Lung (tissue), 17 donors: ENCODE measurements at places on chromosomes 6 and 20. TPM values are rescaled to one million over a fixed set of nuclear protein-coding genes. Genes with fewer than 3 reads are reported as not detected.

The TMC2 gene
- 0.31 TPM for total RNA-seq

The ZNF334 gene
- 25.3 TPM for total RNA-seq

The NKAIN4 gene
- not detected for total RNA-seq

The POPDC3 gene
- 0.18 TPM for total RNA-seq

The KCNK16 gene
- total RNA-seq, result not detected

The NOX3 gene
- not detected for total RNA-seq

- H3K27me3 ChIP-seq, result no peaks in the 10 kb centered on the region
- H3K4me1 ChIP-seq, result peaks cover 4% of the 10 kb centered on the region
- no peak overlapping the region for H3K27ac ChIP-seq
These were observed 9.6 kb downstream of the ZBTB2 start for GRCh38 chr6:151381722-151382121.

GRCh38 chr6:5866547-5867051 is 140.1 kb downstream of the NRN1 start:
- no peaks in the 10 kb centered on the region for H3K36me3 ChIP-seq
- H3K27ac ChIP-seq, result no peak overlapping the region
- peak; percentile 49 for DNase-seq
- H3K4me1 ChIP-seq, result no peaks in the 10 kb centered on the region
- H3K4me3 ChIP-seq, result no peak overlapping the region

- no peak overlapping the region for H3K27ac ChIP-seq
- H3K36me3 ChIP-seq, result no peaks in the 10 kb centered on the region
- DNase-seq, result no peak
These were observed 17.5 kb upstream of the DSP start for GRCh38 chr6:7523922-7524321.

GRCh38 chr20:9993137-9993536 is 41.6 kb upstream of the ANKEF1 start:
- H3K36me3 ChIP-seq, result no peaks in the 10 kb centered on the region
- no peak overlapping the region for H3K27ac ChIP-seq
- H3K4me3 ChIP-seq, result no peak overlapping the region

- no peaks in the 10 kb centered on the region for H3K27me3 ChIP-seq
- no peak overlapping the region for H3K27ac ChIP-seq
- H3K36me3 ChIP-seq, result no peaks in the 10 kb centered on the region
- H3K4me3 ChIP-seq, result no peak overlapping the region
- no peak for DNase-seq
- H3K4me1 ChIP-seq, result no peaks in the 10 kb centered on the region
These were observed 15.5 kb downstream of the TPD52L1 start for GRCh38 chr6:125169058-125169457.

- no peak for DNase-seq
- H3K36me3 ChIP-seq, result no peaks in the 10 kb centered on the region
- no peak overlapping the region for H3K4me3 ChIP-seq
These were observed 367.7 kb downstream of the TAF4 start for GRCh38 chr20:61697666-61698597.

- no peak for DNase-seq
- no peaks in the 10 kb centered on the region for H3K36me3 ChIP-seq
- H3K4me3 ChIP-seq, result no peak overlapping the region
These were observed 1.5 kb downstream of the ZSCAN31 start for GRCh38 chr6:28334286-28335039.

DNA sequence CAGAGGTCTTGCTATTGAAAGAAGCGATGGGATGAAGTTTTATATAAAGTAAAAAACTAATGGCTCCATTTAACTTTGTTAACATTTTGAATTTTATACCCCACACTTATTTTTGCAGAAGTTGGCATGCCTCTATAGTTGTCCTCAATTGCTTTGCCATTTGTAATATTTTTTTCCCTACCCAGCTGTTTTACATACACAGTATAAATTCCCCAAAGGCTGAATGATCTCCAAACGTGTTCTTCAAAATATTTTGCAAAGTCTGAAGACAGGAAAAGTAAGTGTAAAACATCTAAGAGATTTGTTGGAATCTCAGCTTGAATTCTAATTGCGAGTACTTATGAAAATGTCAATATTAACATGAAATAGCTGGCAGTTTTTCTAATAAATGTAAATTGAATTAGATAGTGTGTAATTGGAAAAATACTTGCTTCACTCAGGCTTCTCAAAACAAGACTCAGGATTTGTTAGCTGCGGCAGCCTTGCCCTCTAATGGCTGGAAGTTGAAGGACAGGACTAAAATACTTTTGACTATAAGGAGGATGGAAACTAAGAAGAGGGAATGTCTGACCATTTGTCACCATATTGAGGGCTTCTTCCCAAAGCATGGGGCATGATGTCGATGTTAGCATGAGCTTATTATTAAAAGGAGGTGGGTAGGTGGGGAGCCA is 226.8 kb downstream of the UST start:
- H3K27ac ChIP-seq, result no peak overlapping the region
- H3K36me3 ChIP-seq, result no peaks in the 10 kb centered on the region
- H3K4me3 ChIP-seq, result no peak overlapping the region

GRCh38 chr20:44091026-44091425 is 96.0 kb downstream of the JPH2 start:
- H3K36me3 ChIP-seq, result no peaks in the 10 kb centered on the region
- no peaks in the 10 kb centered on the region for H3K4me1 ChIP-seq
- H3K27ac ChIP-seq, result no peak overlapping the region
- no peaks in the 10 kb centered on the region for H3K27me3 ChIP-seq
- peak; percentile 46 for DNase-seq

- no peaks in the 10 kb centered on the region for H3K27me3 ChIP-seq
- no peak overlapping the region for H3K4me3 ChIP-seq
- H3K27ac ChIP-seq, result peak overlapping the region; percentile 74
- no peaks in the 10 kb centered on the region for H3K36me3 ChIP-seq
These were observed 21.6 kb downstream of the SASH1 start for GRCh38 chr6:148364056-148364824.

GRCh38 chr6:158920311-158920905 is 79.6 kb downstream of the RSPH3 start:
- no peak for DNase-seq
- H3K27me3 ChIP-seq, result no peaks in the 10 kb centered on the region
- peaks cover 9% of the 10 kb centered on the region for H3K4me1 ChIP-seq
- no peak overlapping the region for H3K27ac ChIP-seq
- no peak overlapping the region for H3K4me3 ChIP-seq
- H3K36me3 ChIP-seq, result no peaks in the 10 kb centered on the region

GRCh38 chr6:105058316-105058715 is 101.4 kb downstream of the LIN28B start:
- no peak overlapping the region for H3K4me3 ChIP-seq
- no peaks in the 10 kb centered on the region for H3K4me1 ChIP-seq
- no peaks in the 10 kb centered on the region for H3K27me3 ChIP-seq
- H3K36me3 ChIP-seq, result no peaks in the 10 kb centered on the region
- DNase-seq, result no peak
